ENCODE measurements at places on chromosomes 1 and 21.

- no peak for DNase-seq
These were observed 7.6 kb upstream of the SHISA4 start for GRCh38 chr1:201880928-201881571.

GRCh38 chr1:218660678-218661053 is 315.5 kb downstream of the TGFB2 start:
- no peak for DNase-seq

DNA sequence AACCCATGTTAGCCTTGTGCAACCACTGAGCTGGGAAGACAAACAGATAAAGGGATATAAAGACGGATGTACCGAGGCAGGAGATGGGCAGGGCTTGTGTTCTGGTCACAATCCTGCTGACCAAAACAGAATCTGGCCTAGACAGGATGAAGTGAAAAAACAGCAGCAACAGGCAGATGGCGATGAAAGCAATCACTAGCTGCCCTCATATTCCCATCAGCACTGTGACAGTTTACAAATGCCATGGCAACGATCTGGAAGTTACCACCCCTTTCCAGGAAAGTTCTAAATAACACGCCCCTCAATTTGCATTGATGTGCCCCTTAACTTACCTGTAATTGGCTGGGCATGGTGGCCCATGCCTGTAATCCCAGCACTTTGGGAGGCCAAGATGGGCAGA is 40.6 kb upstream of the CD46 start:
- no peak for DNase-seq

- DNase-seq, result no peak
These were observed 2.0 kb upstream of the FAM131C start for GRCh38 chr1:16075337-16076030.

DNA sequence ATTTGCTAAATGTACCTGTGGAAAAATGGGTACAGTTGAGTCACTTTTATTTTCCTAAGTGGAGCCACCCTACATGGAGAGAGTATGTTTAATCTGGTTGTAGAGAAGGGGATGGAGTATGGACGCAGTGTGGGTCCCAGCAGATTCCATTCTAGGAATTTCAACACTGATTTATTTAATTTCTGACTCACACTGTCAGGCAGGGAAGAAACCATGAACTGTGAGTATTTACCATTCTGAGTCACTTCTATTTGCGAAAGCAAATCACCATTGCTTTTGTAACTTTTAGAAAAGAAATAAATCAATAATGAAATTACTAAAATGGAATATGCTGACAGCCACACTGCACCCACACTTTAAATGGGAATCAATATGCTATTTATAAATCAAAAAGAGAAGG is 339.0 kb downstream of the DSCAM start:
- no peak for DNase-seq

GRCh38 chr1:155967341-155968050 is 10.9 kb downstream of the ARHGEF2 start:
- DNase-seq, result no peak

DNA sequence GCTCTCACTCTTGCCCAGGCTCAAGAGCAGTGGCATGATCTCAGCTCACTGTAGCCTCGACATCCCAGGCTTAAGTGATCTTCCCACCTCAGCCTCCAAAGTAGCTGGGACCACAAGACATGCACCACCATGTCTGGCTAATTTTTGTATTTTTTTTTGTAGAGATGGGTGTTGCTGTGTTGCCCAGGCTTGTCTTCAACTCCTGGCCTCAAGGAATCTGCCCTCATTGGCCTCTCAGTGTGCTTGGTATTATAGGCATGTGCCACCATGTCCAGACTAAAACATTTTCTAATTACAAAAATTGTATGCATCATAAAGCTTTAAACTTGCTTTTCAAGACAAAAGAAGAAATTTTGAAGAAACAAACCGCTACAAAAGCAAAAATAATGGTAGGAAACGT is 20.1 kb downstream of the CBR1 start:
- DNase-seq, result no peak
